Activated T-helper 1 cell treated with anti-CD3 and anti-CD28 coated beads, Interleukin-12 subunit alpha, Interleukin-12 subunit beta, Interleukin-2, Interleukin-4 antibody, amounts not matched to agents 30 ng/mL and 10 ng/mL and 1 ng/mL, durations not matched to agents 14 hours and 24 hours and 36 hours (primary cell): ENCODE measurements at places on chromosomes 2 and 18.

- DNase-seq = no peak
These were observed 19.2 kb downstream of the DTNA start for GRCh38 chr18:34729264-34729663.

GRCh38 chr2:128557831-128558241, 239.2 kb upstream of the HS6ST1 start:
- no peak for DNase-seq

- DNase-seq = no peak
These were observed 333.0 kb downstream of the IRS1 start for GRCh38 chr2:226466589-226466988.

GRCh38 chr2:223952280-223952968, 4.8 kb upstream of the MRPL44 start:
- DNase-seq = no peak

- DNase-seq = no peak
These were observed 134.5 kb downstream of the RHBDD1 start for GRCh38 chr2:226970362-226970761.

- DNase-seq = peak; percentile 81
These were observed 1.8 kb upstream of the TCF4 start for GRCh38 chr18:55589625-55590291.

DNA sequence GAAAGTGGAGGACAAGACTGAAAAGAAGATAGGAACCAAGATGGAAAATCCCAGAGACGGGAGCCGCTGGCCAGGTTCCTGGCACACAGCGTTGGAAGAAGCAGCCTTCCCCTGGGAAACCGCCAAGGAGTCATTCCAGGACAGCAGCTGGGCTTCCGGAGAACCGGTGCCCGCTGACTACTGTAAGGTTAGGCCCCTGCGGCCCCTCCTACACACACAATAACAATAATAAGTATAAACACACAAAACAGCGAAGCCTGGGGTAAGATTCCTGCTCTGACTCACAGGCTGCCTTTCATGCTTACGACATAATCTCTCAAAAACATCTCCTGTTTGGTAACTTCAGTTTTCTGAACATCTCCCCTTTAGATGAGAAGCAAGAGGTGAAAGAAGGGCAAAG, 28.1 kb upstream of the MYCN start:
- no peak for DNase-seq

DNA sequence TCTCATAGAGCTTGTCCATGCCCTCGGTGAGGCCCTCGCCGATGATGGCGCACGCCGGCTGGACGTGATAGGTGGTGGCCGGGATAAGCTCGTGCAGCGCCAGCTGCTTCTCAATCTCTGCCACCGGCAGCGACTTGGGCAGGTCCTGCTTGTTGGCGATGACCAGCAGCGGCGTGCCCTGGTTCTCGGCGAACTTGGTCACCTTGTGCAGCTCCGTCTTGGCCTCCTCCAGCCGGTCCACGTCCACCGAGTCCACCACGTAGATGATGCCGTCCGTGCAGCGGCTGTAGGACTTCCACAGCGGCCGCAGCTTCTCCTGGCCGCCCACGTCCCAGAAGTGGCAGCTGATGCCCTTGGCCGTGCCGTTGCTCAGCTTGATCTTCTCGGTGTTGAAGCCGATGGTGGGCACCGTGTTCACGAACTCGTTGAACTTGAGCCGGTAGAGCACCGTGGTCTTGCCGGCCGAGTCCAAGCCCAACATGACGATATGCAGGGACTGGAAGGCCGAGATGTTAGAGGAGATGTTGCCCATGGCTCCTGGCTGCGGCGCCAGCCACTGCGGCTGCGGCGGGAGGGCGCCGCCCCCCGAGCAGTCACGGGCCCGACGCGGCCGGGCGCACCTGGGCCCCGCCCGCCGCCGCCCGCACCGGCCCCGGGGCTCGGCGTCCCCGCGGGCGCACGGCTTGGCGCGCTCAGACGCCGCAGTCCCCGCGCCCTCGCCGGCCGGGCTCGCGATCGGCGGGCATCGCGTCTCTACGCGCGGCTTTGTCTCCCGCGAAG, 636 bp downstream of the ARL4C start:
- DNase-seq = peak; percentile 62

- no peak for DNase-seq
These were observed 6.7 kb downstream of the PPP1R7 start for GRCh38 chr2:241156971-241157441.

DNA sequence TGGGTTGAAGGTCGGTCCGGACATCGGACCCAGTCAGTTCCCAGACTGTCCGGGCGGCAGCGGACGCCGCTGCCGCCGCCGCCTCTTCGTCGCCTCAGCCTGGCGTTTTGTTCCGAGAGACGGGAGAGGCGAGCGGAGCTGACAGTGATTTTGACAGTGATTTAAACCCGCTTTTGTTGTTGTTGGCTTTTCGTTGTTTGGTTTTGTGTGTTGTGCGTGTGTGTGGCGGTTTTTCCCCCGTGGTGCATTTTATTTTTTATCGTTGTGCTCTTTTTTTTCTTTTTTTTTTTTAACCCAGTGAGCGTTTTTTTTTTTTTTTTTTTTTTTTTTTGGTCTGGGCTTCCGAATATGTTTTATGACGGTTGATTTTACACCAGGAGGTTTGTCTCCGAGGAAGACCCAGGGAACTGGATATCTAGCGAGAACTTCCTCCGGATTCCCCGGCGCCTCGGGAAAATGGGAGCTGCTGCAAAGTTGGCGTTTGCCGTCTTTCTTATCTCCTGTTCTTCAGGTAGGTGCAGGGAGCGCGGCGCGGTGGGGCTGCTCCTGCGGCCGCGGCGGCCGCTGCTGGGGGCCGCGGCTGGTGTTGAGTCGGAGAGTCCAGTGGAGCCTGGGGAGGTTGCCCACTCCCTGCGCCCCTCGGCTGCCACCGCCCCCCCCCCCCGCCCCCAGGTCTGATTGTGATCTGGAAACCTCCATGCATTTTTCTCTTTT, at the start of gene ACVR2A:
Gene ACVR2A (plus strand): TSS at position 333 of the 714 bp plus-strand sequence. CDS start 124 bp downstream, at position 457.
- DNase-seq = peak; percentile 8

GRCh38 chr2:62089658-62090057, 106.3 kb upstream of the B3GNT2 start:
- no peak for DNase-seq

DNA sequence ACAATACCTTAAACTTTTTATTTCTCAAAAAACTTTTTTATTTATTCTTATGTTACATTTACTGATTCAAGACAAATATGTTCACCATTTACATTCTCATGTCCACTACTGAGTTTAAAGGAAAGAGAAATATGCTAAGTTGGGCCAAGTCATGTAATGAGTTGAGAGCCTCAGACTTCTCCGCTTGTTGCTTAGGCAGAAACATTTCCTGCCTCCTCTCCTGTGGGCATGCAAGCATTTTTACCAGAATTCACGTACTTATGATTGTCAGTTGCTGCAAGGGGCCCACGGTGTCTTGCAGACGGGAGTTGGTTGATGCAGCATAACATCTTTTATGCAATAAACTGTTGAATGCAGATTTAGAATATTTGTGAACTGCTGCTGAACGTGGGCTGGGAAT, 51.8 kb downstream of the MYO1B start:
- DNase-seq = no peak

DNA sequence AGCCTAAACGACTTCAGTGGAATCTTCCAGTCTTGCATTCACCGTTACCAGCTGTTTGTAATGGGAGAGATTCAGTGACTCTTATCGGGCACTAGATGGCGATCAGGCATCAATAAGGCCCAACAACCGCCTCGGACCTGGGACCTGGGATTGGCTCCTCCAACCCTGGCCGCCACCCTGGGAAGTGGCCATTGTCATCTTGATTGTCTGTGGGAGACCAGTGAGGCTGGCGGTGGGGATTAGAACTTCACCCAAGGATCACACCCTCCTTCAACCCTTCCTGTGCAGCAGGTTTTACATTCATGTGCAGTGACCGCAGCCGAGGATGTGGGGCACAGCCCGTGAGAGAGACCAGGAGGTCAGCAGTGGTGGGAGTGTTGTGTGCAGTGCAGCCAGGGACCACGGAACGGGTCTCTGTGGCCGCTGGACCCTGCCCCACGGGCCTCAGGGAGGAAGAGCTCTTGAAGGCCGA, 85.3 kb downstream of the SPP2 start:
- DNase-seq = peak; percentile 43

DNA sequence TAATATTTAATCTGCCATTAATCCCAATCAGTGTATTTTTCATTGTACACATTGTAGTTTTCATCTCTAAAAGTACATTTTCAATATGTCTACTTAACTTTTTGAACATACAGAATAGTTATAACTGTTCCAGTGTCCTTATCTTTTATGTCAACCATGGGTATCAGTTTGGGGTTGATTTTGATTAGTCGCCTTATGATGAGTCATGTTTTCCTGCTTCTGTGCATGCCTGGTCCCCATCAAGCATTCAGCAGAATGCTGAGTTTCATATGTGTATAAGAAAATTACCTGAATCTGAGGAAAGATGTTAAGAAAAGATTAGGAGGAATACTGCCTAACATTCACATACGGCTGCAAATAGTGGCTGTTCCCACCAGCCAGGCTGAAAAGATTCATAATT, 17.7 kb downstream of the SPDYA start:
- no peak for DNase-seq

GRCh38 chr2:105238664-105239240, 2.8 kb upstream of the GPR45 start:
- DNase-seq = no peak

GRCh38 chr2:8595428-8595805, 86.4 kb upstream of the ID2 start:
- no peak for DNase-seq

GRCh38 chr18:46250084-46250811, 146.1 kb downstream of the HAUS1 start:
- DNase-seq = peak; percentile 71

DNA sequence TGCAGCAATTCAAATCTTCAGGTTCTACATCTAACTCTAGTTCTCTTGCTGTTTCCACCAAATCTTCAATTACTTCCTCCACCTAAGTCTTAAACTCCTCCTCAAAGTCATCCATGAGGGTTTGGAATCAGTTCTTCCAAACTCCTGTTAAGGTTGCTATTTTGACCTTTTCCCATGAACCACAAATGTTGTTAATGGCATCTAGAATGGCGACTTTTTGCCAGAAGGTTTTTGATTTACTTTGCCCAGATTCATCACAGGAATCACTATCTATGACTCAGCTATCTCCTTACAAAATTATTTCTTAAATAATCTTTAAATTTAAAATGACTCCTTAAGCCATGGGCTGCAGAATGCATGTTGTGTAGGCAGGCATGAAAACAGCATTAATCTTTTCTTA, 368.9 kb upstream of the TNP1 start:
- no peak for DNase-seq

DNA sequence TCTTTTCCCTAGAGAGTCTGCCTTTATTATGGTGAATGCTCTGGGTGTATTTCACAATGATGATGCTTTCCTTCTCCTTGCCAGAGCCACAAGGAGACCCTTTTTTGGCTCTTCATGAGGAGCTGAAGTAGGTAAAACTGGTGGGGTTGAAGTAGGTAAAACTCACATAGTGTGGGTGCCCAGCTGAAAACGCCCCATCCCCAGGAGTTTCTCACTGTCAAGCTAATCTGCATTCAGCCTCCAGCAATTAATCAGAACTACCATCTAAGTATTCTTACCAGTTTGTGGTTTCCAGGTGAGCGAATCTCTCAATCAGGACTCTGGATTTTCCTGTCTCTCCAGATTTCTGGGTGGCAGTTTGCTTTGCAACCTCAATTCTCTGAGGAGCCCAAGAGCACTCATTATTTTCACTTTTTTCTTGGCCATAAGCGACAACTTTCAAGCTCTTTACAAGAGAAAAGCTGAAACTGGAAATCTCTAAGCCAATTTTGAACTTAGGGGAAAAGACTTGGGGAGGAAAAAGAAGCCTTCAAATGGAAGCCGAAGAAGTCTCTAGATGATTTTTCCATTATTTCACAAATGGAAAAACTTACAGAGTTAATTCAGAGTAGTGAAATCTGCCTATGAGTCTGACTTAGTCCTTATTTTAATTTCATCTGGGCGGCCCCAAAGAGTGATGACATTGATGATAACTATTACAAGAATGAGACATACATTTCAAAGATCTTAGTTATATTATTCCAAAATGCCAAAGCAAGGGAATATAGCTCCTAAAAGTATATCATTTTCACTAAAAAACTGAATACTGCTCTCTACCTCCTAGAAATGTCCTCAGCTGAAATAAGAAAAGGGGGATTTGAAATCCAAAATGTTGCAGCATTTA, 121.4 kb upstream of the MAP3K20 start:
- DNase-seq = no peak

GRCh38 chr2:44916291-44916690, 25.2 kb upstream of the SIX3 start:
- DNase-seq = no peak

DNA sequence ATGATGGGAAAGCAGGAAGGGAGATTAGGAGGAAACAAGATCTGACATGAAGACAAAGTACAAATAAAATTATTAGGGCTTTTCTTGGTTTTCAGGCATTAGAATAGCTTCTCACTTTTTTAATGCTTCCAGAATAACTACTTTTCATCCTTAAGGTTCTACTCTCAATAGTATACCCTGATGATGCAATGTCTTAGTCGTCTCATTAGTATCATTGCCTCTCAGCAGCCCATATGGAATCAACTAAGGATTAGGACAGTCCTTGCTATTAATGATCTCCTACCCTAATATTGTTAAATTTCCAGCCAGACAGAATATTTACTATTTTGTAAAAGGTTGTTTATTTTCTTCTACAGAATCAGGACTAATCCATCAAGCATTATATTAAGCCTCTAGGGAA, 55.9 kb downstream of the RELCH start:
- no peak for DNase-seq

- DNase-seq = no peak
These were observed 43.6 kb upstream of the ASB1 start for GRCh38 chr2:238383135-238383534.

DNA sequence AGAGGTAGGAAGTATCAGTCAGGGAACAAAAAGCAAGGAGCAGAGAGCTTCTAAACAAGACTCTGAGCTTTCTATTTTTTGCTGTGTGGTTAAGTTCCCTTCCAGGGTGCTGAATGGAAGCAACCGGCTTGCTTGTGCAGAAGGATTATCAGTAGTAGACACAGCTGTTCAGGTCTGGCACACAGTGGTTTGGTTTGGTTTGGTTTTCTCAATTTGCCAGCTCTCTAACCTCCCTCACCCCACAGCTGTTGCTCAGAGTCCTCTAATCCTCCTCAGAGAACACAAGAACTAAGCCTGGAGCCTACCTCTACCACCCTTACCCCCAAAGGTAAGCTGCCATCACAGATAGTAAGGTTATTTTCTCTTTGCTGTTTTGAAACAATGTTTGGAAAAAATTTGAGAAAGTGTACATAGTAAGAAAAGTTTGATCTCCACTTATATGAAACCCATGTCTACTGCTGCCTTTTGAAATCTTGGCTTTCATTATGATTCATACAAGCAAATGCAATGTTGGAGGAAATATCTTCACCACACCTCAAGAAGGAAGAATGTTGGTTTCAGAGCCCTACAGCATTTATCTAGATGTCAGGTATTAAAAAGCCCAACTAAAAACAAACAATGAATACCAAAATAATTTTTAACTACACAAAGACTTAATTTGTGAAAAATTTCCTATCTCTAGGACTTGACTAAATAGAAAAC, 255.3 kb downstream of the NR4A2 start:
- DNase-seq = no peak
